Mammary microvascular endothelial cell (primary cell): ENCODE measurements at places on chromosomes 2 and 18. TPM values are rescaled to one million over a fixed set of nuclear protein-coding genes. Genes with fewer than 3 reads are reported as not detected.

The ERFE gene
- 1.3 and 1.5 TPM in 2 replicates for total RNA-seq

The MARCO gene
- not detected in 2 replicates for total RNA-seq

The FBLN7 gene
- total RNA-seq, result 1.9 and 2.2 TPM in 2 replicates

The DYSF gene
- total RNA-seq, result 212 and 225 TPM in 2 replicates

The RANBP2 gene
- total RNA-seq, result 39.6 and 45.6 TPM in 2 replicates

The ARPC2 gene
- 599 and 620 TPM in 2 replicates for total RNA-seq

The EPG5 gene
- total RNA-seq, result 22.3 and 25.5 TPM in 2 replicates

The CRYBA2 gene
- not detected in 2 replicates for total RNA-seq

The KLF7 gene
- 22.2 and 25.6 TPM in 2 replicates for total RNA-seq

The TYMS gene
- total RNA-seq, result 86.5 and 95.8 TPM in 2 replicates

The HOXD1 gene
- total RNA-seq, result 3.7 and 7.3 TPM in 2 replicates

The EPAS1 gene
- total RNA-seq, result 318 and 347 TPM in 2 replicates

The NOSTRIN gene
- 11.0 and 14.2 TPM in 2 replicates for total RNA-seq

The TUBA3D gene
- total RNA-seq, result not detected in 2 replicates

The GKN2 gene
- total RNA-seq, result 0.20 TPM in 1 of 2 replicates, not detected in the other

The KRCC1 gene
- total RNA-seq, result 11.4 and 14.3 TPM in 2 replicates

The AKAIN1 gene
- total RNA-seq, result not detected in 2 replicates

The OBSL1 gene
- total RNA-seq, result 2.2 and 2.8 TPM in 2 replicates

The LYG2 gene
- not detected in 2 replicates for total RNA-seq

The TAF4B gene
- 4.3 and 5.5 TPM in 2 replicates for total RNA-seq

The GATA6 gene
- 2.0 and 3.8 TPM in 2 replicates for total RNA-seq

The TIMM21 gene
- total RNA-seq, result 47.1 and 51.3 TPM in 2 replicates

The LRATD1 gene
- 2.3 and 3.8 TPM in 2 replicates for total RNA-seq

The AP1S3 gene
- 2.9 and 3.7 TPM in 2 replicates for total RNA-seq

The CAPN14 gene
- not detected in 2 replicates for total RNA-seq

The GALNT3 gene
- total RNA-seq, result 0.30 and 1.2 TPM in 2 replicates

The HTR2B gene
- 0.07 and 0.64 TPM in 2 replicates for total RNA-seq

The NAB1 gene
- 16.4 and 18.5 TPM in 2 replicates for total RNA-seq

The ITPRIPL1 gene
- 3.2 and 4.1 TPM in 2 replicates for total RNA-seq

The TNS1 gene
- total RNA-seq, result 29.8 and 34.9 TPM in 2 replicates

The SCN9A gene
- 0.30 and 1.00 TPM in 2 replicates for total RNA-seq

The ANKRD30B gene
- total RNA-seq, result not detected in 2 replicates
